ENCODE measurements at places on chromosomes 7 and 10.

- DNase-seq = no peak
Measured at GRCh38 chr7:102973096-102973802, 60.4 kb downstream of the LRRC17 start.

GRCh38 chr7:136230210-136230609 is 253.1 kb upstream of the MTPN start:
- DNase-seq = no peak

GRCh38 chr7:69956541-69956940 is 358.3 kb downstream of the AUTS2 start:
- no peak for DNase-seq

DNA sequence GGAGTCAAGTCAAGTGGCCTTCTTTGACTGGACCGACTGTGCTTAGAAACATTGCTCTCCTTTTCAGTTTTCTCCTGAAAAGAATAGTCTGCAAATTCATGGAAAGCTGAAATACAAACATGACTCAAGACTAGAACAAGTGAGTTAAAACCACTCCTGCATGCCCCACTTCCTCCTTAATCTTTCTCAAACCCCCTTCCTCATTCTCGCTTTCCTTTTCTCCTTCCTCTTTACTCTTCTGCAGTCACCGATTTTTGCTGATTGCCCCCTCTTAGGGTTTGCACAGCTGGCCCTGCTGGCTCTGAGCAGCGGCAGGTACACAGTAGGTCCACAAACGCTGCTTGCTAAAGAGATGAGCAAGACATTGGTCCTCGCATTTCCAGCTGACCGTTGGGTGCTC is 34.8 kb upstream of the MKI67 start:
- DNase-seq = no peak

DNA sequence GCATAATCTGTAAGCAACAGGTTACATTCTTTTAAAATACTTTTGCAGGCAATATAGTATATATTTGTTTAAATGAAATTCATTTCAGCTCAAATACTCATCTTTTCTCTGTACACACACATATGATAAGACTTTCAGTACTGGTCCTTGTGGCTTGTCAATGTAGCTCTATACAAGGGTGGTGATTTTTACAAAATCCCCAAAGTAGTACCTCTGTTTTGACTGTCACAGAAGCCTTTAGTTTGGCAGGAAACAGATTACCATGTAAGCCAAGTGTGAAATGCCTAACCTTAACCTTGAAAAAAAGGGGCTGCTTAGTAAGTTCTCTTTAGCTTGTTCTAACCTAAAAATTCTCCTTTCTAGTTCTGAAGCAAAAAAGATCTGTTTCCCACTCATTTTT is 87.9 kb downstream of the KCND2 start:
- no peak for DNase-seq

GRCh38 chr10:52276163-52276562 is 37.9 kb upstream of the DKK1 start:
- DNase-seq = no peak

- no peak for DNase-seq
Measured at GRCh38 chr10:86500846-86501245, 20.7 kb downstream of the WAPL start.

GRCh38 chr7:79652619-79653018 is 199.2 kb upstream of the MAGI2 start:
- DNase-seq = no peak

GRCh38 chr7:99141841-99142726 is 1.8 kb downstream of the SMURF1 start:
- DNase-seq = no peak

DNA sequence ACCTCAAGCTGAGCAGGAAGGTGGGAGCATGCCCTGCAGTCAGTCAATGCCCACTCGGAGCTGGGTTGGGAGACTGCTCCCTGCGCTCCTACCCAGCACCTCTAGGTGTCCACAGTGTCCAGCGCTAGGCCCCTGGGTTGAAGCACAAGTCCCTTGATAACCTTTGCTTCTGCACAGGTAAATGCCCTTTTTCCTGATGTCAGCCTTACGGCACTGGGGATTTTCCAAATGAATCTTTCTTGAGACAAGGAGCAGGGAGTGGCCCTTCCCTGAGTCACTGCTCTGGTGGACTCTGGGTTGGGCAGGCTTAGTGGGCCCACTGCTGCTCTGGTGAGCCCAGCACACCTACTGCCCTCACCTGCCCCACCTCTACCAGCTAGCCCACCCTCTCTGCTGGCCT is 61.9 kb upstream of the OPN4 start:
- no peak for DNase-seq

GRCh38 chr7:124915242-124915641 is 14.4 kb downstream of the POT1 start:
- DNase-seq = no peak

GRCh38 chr10:103498936-103499638 is 5.6 kb downstream of the NEURL1 start:
- no peak for DNase-seq

Data from NCI-H1105 (cell line).